ENCODE measurements at places on chromosomes 7 and 10.
A peak's percentile ranks its signal among the peaks of the same experiment; 100 is the strongest.

DNA sequence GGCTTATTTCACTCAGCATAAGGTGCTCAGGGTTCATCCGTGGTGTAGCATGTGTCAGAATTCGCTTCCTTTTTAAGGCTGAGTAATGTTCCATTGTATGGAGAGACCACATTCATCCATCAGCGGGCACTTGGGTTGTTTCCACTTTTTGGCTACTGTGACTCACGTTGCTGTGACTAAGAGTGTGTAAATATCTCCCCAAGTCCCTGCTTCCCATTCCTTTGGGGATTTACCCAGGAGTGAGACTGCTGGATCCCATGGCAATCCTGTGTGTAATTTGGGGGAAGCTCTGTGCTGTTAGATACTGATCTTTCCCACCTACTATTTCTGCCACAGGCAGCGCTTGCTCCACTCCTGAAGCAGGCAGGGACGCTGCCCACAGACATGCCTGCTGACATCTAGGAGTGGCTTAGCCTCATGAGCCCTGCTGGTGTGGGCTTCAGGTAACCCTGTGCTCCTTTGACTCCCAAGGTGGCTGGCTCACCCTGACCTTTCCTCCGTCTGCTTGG lies 346.0 kb downstream of the FRMD4A start:
- no peak for DNase-seq

- DNase-seq = peak; percentile 41
Measured at GRCh38 chr7:100372256-100372655, 1.0 kb upstream of the PILRA start.

DNA sequence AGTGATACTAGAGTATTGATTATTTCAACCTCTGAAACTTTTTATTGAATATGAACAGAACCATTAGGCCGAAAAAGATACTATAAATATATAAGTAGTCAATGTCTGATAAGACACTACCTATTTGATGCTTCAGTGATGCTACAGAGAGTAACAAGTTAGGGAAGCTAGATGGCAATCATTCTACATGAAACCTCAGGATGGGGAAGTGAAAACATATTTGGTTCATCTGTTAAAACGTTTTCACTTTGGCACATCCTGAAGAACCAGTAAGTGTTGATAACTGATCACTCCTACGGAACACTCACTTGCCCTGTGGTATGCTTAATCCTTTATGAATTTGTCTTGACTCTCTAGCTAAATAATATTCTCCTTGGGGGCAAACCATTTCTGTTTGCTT lies 1064.9 kb downstream of the NXPH1 start:
- no peak for DNase-seq

GRCh38 chr10:55233090-55233489 lies 432.1 kb upstream of the PCDH15 start:
- DNase-seq = no peak

- DNase-seq = no peak
Measured at GRCh38 chr10:120486671-120487205, 29.7 kb downstream of the PLPP4 start.

DNA sequence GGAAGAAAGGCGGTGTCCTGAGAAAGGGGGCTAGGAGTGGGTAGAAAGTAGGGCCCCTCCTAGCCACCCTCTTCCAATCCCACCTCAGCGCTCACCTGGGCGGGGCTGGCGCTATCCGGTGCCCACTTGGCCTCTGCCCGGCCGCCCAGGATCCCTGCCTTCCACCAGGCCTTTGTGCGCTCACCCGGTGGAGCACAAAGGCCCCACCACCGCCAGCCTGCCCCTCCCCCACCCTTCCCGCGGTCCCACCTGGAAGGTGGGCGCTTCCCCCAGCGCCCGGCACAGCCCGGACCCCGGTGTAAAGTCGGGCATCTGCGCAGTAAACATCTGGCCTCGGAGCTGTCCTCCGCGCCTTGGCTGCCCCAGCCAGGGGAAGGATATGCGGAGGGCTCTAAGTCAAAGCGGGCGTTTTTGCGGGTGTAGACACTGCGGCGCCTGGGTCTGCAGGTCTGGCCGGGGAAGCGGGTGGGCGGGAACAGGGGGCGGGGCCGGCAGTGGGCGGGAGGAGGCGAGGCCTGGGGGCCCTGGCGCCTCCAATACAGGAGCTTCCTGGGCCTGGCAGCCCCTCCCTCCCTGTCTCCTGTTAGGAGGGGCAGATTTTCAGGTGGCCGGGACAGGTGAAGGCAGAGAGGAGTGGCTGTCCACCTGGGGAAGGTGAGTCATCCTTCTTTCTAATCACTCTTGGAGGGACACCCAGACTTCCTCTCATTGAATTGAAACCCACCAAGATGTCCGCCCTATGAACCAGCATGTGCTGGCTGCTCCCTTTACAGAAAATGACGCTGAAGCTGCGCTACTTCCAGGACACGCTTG lies 49.3 kb downstream of the PNLIPRP2 start:
- DNase-seq = no peak

GRCh38 chr7:111180338-111180737 lies 89.4 kb downstream of the LRRN3 start:
- no peak for DNase-seq

GRCh38 chr7:44712012-44712411 lies 36.6 kb upstream of the ZMIZ2 start:
- DNase-seq = no peak

DNA sequence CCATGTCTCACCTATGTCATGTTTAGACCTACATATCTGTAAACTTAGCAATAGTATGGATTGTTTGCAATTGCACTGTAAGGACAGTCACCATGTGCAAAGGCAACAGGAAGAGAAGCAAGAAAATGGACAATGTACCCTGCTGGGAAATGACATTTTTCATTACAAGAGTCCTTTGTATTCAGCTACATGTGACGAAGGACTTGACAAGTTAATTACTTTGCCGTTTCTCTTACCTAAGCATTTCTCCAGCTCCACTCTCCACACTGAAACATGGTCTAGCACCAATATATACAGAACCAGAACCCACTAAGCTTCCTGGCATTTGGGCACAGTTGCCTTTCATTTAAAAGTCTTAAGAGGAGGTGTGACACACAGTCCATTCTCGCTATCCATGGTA lies 76.6 kb upstream of the PFKP start:
- no peak for DNase-seq

DNA sequence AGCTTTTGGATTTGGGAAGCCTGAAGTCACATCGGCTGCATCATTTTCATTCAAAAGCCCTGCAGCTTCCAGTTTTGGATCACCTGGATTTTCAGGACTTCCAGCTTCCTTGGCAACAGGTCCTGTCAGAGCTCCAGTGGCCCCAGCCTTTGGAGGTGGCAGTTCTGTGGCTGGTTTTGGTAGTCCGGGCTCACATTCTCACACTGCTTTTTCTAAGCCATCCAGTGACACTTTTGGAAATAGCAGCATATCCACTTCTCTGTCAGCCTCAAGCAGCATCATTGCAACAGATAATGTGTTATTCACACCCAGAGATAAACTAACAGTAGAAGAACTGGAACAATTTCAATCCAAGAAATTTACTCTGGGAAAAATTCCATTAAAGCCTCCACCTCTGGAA lies 18.5 kb downstream of the NUP42 start:
- DNase-seq = no peak

- no peak for DNase-seq
Measured at GRCh38 chr10:23457632-23458417, 18.9 kb downstream of the OTUD1 start.

DNA sequence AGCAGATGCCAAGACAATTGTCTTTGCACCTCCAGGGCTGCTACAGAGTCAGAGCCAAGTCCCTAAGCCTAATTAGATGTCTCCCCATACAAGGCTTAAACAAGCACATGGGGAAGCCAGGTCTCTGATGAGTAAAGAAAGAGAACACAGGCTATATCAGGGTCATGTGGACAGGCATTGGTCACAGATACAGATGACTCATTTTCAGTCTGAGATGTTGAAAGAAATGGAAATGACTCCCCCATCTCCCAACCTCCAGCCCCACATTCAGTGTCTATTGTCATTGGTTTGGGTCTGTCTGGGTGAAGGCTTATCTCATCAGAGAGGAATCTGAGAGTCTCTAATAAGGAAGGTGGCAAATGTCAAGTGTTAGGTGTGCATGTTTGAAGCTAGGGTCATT lies 290.1 kb upstream of the KIAA1217 start:
- DNase-seq = no peak

DNA sequence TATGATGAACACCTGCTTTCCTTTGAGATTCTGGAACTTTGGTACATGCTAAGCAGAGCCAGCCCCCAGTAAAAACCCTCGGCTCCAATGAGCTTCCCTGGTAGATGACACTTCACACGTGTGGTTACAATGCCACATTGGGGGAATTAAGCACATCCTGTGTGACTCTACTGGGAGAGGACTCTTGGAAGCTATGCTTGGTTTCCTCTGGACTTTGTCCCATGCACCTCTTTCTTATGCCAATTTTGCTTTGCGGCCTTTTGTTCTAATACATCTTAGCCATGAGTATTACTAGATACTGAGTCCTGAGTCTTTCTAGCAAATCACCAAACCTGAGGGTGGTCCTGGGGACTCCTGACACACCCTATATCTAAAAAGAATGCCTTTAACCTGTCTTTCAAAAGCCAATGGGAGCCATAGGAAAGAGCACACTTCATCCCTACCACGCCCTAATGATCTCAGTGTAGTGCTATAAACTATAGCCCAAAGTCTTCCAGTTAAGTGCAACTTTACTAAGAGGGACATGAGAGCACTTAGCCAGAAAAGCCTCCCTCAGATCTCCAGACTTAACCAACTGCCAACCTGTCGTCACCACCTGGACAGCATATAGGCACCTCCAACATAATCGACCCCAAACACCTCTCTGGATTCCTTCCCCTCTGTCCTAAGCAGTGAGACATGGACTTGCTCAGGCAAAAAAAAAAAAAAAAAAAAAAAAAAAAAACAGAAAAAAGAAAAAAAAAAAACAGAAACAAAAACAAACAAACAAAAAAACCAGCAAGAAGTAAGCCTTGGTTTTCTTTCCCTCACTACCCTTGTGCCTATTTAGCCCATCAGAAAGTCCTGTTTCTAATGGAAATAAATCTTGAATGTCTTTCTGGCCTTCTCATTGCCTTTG lies 37.4 kb downstream of the CCDC6 start:
- no peak for DNase-seq

DNA sequence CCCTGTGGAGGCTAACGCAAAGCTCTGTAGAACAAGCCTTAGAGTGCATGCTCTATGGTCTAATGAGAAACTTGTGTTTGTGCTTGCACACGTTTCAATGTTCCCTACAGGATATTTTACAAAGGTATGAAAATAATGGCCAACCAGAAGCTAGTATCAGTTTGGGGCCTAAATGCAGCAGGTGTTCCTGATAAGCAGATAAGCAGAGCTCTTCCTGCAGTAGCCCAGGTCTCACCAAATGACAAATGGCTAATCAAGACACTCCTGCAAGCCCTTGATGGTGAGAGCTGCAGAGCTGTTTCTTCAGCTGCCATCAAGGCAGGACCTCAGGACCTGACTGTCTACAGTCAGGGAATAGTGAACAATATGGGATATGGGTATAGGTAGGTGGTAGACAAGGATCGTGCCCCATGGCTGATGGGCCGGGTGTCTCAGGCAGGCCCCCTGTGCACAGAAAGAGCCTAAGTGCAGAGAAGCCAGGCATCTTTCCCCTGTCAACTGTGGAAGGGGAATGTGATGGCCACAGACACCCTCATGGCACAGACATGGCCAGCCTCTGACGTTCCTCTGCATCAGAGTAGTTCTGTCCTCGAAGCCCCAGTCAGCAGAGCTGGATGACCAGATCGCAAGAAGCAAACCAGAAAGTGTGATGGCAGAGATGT lies 23.2 kb upstream of the RASSF4 start:
- no peak for DNase-seq

DNA sequence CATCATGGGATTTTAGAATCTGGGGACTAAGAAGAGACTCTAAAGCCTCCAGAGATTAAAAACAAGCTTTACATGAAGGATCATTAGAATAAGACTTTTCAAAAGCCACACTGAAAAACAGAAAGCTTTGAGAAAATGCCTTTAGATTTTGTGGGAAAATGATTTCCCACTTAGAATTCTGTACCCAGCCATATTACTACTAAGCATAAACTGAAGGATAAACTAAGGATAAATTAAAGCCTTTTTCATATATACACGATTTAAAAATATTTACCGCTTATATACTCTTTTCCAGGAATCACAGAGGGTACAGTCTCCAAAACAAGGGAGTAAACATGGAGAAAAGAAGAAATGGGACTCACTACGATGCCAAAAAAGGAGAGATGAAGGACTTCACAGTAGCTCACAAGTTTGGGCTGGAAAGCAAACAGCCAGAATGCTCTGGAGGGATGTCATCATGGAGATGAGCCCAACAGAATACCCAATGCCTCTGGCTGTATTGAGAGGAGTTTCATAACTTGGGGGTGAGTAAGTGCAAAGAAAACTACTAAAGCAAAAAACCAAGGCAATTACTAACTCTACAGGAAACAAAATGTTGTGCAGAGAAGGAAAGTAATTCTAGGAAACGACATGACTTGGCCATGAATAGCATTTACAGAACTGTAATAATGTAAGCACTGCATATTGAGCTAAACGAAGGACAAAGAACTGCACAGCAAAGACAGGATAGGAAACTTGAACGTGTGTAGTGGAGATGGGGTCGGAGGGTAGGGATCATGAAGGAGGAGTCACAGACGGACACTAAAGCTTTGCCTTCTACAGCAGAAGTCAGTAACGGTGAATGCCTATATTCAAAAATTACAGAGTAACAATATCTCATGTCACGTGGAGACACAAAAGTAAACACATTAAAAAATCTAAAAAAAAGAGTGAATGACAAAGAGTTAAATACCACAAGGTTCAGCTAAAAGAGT lies 61.4 kb upstream of the ASAH2 start:
- no peak for DNase-seq

- no peak for DNase-seq
Measured at GRCh38 chr10:58275261-58275660, 6.3 kb downstream of the CISD1 start.

DNA sequence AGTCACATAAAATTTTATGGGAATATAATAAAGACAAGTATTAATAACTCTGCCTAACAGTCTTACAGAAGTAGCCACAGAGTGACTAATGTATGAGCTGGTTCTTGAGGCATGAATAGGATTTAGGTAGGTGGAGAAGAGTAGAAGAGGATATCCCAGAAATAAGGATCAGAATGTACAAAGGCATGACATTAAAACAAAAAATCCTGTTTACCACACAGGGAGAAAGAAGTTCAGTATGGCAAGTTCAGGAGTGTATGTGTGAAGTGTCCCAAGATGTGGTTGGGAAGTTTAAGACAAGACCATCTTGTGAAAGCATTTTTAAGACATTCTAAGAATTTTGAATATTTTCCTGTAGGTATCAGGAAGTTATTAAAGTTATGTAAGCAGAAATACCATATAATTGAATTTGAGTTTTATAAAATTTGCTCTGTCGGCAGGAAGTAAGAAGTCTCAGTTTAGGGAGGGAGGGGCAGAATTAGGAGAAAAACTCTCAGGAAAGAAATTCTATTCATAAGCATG lies 64.7 kb upstream of the CAV2 start:
- DNase-seq = no peak

DNA sequence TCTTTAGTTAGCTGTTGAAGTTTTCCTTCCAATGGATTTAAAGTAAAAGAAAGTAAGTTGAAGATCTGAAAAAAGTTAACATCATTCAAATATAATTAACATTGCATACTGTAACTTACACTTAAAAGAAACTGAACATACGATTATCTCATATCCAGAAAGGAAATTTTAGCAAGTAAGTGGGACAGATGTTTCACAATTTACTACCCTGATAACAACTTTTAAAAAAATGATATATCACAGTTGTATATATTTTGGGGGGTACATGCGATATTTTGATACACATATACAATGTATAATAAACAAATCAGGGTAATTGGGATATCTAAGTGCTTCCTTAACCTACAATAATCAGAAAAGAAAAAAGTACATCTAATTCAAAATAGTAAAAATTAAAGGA lies 44.2 kb downstream of the ASZ1 start:
- no peak for DNase-seq

GRCh38 chr7:2996141-2996540 lies 47.5 kb downstream of the CARD11 start:
- DNase-seq = no peak
